Suprapubic skin (tissue), 4 donors: ENCODE measurements at places on chromosomes 13 and 19. TPM values are rescaled to one million over a fixed set of nuclear protein-coding genes. Genes with fewer than 3 reads are reported as not detected.

URI1 gene
- total RNA-seq, result 62.9 TPM

- DNase-seq, result no peak
Observed at GRCh38 chr19:7857727-7858108, 16.5 kb downstream of the PRR36 start.

DNA sequence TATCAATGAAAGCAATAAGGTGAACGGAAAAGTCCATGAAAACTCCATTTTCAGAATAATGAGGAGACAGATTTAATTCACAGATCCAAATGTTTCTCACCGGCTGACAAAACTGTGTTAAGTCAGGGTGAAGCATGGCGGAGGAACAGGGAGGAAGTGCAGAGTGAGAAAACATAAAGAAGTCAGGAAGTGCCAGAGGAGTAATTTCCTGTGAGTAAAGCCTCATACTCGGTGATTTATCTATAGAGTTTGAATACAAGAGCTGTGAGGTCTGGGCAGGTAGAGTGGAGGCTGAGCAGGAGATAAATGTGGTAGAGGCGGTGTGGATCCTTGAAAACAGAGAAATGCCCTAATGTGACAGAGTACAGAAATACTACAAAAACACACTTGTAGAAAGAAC lies 11.4 kb downstream of the CARD8 start:
- no peak for DNase-seq

- no peak for DNase-seq
Observed at GRCh38 chr13:74061926-74062595, 72.1 kb downstream of the KLF12 start.

DNA sequence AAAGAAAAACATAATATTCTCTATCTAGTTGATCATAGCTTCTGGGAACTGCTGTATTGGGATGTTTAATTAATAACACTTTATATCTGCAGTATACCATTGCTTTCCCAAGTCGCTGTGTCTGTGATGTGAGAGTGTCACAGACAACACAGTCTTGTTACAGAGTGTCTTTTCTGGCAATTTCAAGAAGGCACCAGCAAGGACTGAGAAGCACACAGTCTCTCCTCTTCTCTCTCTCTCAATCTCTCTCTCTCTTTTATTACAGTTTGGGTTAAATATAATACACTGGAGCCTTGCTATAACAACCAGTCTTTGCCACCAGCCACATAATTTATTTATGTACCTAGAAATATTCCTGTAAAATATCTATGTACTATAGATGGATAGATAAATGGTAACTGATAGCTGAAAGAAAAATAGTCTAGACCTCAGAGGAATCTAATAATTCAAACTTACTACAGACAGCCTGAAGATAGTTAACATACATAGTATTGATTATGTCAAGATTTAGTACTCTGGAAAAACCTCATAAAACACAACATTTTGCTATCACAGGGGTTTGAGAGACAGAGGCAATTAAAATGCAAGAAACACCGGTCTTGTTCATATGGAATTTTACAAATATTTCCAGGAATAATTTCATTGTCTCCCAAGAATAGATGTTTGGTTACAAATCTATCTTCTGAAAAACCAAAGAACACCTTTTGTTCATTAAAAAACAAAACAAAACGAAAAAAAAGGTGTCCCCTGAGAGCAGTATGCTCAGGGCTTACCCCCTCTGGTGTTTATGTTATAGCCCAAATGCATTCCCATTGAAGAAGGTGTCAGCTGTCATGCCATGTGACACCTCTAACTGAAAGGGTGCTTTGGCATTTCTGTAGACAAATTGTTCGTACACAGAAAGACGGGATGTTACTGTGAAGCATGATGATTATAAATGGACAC lies 507.8 kb downstream of the TBC1D4 start:
- no peak for DNase-seq

GRCh38 chr13:50594276-50595051 lies 249.0 kb downstream of the DLEU7 start:
- no peak for DNase-seq

DNA sequence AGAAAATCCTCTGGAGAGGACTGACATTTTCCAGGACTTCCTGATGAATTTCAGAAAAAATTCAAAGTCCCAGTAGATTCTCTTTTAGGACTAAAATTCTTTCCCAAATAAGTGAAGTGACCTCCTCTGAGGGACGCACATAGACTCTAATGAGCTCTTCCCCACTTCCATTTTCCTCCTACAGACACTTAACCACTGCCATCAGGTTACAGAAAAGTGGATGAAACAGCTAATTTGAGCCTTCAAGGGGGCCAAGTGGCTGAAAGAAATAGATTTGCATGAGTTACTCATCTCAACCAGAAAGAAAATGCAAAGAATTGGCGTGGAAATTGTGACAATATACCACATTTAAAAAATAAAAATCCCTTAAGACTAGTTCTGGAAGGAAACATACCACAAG lies 185.3 kb upstream of the EDNRB start:
- no peak for DNase-seq

DNA sequence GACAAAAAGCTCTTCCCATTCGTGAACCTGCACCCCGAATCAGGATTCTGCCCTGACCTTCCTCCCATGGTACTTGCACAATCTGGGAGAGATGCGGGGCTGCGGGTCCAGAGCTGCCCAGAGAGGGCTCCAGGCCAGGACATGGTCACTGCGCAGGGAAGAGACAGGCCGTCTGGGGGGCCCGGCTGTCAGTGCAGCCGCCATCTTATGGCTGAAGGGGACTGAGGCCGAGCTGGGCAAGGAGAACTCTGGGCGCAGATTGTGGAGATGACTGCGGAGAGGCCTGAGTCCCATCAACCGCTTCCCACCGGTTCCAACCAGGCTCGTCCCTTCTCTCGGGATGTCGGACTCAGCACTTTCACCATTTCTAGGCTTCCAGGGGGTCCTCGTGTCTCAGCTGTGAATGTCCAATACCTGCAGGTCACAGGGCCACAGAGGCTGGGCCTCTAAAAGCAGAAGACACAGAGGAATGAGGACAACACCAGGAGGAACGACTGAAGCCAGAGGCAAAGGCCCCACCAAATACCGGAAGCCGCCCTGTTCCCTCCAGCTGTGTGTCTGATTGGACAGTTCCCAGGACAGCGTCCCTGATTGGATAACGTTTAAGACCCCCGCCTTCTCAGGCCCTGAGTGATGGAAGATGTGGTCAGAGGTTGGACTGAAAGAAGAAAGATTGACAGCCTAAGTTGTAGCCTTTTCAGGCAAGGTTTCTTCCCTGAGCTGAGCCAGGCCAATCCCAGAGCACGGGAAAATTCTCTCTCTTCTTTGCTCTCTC lies 117.1 kb upstream of the ZNF91 start:
- no peak for DNase-seq

- DNase-seq, result no peak
Observed at GRCh38 chr19:2587001-2587719, 111.2 kb downstream of the GADD45B start.
